ENCODE measurements at places on chromosomes 3 and 15.

GRCh38 chr3:127908202-127908601, 6.8 kb upstream of the KBTBD12 start:
- DNase-seq, result no peak

DNA sequence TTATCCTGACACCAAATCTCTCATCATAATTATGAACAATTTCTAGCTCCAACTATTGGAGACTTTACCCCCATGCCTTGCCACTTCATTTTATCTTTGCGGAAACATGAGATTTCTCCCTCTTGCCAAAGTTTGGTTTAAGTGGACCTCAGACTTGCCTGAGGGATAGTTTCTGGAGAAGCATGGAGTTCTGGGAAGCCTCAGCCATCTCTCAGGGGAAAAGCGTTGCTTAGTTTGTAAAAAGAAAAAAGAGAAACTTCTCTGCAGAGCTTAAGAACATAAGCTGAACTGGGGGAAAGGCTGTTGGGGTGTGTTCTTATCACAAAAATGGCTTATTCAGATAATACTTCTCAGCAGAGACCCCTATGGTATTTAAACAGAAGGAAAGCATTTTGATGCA, 347.4 kb upstream of the ADAMTS9 start:
- no peak for DNase-seq

- no peak for DNase-seq
Measured at GRCh38 chr3:108548304-108548703, 37.9 kb upstream of the MYH15 start.

DNA sequence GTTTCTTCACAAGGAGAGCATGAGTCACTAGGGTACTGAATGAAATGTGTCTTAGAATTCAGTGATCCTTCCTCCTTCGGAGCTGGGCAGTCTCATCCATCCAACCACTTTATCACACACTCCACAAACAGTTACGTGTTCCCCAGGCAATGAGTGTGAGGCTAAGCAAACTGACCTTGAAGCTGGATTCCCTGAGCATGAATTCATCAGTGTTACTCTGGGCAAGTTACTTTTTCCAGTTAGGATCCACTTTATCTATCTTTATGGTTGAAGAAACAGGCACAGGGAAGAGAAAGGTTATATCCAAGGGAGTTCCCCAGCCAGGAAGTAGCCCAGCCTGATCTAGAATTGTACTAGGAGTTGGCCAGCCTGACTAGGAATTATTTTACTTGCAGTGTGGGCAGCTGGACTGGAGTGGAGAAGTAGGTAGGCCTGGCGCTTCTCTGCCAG, 17.1 kb upstream of the GCNT3 start:
- peak; percentile 97 for DNase-seq

GRCh38 chr3:70770650-70771049, 458.2 kb upstream of the MDFIC2 start:
- no peak for DNase-seq

- DNase-seq, result no peak
Measured at GRCh38 chr3:31546162-31546561, 13.4 kb downstream of the STT3B start.

GRCh38 chr3:197021729-197022404, 7.8 kb downstream of the MELTF start:
- DNase-seq, result no peak

DNA sequence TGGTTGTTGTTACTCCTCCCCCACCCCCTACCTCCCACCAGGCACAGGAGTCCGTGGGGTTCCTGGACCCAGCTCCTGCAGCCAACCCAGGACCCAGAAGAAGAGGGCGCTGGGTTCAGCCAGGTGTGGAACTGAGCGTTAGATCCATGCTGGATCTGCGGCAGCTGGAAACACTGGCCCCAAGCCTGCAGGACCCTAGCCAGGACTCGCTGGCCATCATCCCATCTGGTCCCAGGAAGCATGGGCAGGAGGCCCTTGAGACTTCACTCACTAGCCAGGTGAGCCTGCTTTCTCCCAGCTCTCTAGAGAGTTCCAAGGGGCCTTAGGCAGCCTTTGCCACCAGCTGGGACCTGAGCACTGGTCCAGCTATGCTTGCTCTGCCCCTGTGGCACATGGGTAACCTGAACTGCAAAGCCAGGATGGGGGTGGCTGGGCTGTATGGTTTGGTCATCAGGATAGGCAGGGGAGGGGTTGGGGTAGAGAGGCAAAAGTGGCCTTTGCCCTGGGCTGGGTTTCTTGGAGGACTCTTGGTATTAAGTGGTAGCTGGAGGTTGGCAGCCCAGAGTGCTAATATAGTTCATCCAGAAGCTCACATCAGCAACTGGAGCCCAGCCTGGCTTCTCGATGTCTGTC, 7.0 kb upstream of the JMJD7 start:
- no peak for DNase-seq

DNA sequence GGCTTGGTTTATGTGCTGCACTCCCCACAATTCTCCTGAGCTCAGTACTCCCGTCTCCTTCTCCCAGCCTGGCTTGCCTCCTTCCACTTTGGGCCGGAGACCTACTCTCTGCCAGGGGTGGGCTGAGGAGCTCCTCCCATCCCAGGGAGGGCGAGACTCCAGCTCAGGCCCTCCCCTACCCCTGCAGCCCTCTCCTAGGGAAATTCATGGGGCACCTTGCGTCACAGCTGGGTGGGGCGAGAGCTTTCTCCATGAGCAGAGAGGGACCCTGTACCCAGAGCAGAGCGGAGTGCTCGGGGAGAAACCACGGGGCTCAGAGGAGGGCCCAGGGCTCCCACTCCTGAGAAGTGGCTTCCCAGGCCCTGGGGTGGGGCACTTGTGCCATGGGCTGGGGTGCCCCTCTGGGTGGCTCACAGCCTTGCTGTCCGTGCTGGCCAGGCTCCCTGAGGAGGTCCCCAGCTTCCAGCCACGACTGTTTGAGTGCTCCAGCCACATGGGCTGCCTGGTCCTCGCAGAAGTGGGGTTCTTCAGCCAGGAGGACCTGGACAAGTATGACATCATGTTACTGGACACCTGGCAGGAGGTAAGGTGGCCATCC, 13.3 kb downstream of the VILL start:
- DNase-seq, result no peak

GRCh38 chr3:114217266-114217665, 20.1 kb downstream of the ZNF80 start:
- no peak for DNase-seq

DNA sequence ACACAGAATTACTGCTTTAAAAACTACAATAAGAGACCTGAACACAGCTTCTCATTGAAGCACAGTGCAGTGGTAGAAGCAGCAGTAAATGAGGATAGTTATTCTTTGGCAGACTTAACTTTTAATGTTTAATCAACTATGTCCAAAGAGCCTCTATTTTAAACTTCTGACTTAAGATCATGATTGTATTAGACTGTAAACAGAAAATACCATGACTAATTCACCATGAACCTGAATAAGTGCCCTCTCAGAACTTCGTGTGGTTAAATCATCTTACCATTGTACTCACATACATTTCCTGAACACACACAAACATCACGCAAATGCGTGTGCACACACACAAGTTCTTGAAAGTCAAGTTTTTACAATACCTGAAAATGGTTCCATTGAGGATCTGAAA, 13.9 kb downstream of the CEP152 start:
- peak; percentile 81 for DNase-seq

GRCh38 chr3:121956363-121956762, 62.2 kb downstream of the SLC15A2 start:
- DNase-seq, result no peak

- DNase-seq, result no peak
Measured at GRCh38 chr3:101828691-101829436, 20.4 kb upstream of the NFKBIZ start.

DNA sequence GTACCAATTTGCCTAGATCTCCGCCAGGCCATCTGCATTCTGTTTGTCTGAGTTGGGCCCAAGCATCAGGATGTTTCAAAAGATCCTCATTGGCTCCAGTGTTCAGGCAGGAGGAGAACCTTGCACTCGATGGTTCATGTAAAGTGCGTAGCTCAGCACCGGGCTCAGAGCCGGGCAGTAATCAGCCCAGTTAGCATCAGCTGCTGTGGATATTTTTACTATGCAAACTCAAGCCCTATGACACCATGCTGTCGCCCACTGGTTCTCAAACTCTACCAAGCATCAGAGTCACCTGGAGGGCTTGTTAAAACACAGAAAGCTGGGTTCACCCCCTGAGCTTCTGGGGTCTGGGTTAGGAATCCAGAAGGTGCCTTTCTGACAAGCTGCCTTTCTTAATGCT, 310.8 kb downstream of the SHQ1 start:
- no peak for DNase-seq

DNA sequence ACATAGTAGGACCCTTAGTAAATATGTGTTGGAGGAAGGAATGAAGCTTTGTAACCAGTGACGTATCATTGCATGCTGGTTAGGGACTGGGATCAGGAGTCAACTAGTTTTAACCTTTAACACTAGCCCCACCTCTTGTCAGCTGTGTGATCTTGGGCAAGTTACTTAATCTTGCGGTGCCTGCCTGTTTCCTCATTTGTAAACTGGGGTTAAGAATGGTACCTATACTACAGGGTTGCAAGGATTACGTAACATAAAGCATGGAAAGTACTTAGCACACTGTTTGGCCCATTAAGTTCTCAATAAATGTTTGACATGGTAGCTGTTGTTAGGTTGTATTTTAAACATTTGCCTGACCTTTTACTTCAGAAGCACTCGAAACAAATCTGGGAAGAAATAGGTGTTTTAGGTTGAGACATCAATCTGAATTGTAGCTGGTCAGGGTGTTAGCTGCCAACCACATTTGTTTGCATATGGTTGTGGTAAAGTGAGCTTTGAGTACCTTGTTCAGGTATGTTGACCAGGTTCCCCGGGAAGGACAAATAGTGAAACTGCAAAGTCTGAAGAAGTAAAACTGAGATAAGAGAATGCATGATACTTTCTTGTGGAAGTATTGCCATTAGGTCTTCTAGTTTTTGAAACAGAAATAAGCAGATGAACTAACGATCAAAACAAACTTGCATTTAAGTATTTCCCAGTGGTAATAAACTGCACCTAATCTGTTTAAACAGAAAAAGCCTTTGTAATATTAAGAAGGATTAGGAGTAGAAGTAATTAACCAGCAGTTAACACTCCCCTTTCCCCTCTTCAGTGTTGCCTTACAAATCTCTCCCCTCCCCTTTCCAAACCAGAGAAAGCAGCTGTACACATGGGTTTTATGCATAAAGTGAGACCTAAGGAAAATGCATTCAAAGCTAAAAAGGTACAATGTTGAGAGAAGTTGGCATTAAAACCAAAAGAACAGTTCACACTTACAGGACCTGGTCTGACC, 25.8 kb upstream of the SCAANT1 start:
- peak; percentile 14 for DNase-seq

GRCh38 chr15:25381579-25381978, 57.2 kb downstream of the UBE3A start:
- no peak for DNase-seq

DNA sequence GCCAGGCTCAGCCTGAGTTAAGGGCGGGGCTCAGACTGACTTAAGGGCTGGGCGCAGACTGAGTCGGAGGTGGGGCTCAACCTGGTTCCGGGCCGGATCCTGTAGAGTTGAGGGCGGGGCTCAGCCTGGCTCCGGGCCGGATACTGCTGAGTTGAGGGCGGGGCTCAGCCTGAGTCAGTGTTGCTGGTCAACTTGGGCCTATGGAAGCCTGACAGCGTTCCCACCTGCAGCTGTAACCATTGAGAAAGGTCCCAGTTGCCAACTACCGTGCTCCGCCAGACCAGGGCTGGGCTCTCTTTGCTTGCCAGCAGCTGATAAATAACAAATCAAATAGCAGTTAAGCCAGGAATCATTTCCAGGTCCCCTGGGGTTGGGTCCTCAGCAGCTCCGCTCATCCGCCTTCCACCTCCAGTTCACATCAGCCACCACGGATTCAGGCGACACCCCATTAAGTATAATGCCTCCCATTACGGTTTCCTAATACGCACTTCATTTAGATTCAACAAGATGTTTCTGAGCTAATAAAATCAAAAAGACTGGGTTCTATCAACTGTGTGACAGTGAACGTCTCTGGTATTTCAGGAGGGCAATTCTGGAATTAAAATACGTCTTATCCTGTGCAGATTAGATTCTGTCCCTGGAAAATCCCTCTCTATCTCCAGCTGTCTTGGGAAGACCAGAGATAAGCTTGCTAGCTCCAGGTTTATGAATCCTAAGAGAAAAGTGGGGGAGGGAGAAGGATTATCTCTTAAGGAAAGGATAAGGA, 7.3 kb downstream of the GRIP2 start:
- DNase-seq, result no peak

- no peak for DNase-seq
Measured at GRCh38 chr15:25678500-25678855, 184.6 kb downstream of the ATP10A start.

GRCh38 chr3:169818316-169818715, 5.6 kb upstream of the LRRC34 start:
- no peak for DNase-seq

- no peak for DNase-seq
Measured at GRCh38 chr15:90482124-90483011, 47.4 kb upstream of the CRTC3 start.

DNA sequence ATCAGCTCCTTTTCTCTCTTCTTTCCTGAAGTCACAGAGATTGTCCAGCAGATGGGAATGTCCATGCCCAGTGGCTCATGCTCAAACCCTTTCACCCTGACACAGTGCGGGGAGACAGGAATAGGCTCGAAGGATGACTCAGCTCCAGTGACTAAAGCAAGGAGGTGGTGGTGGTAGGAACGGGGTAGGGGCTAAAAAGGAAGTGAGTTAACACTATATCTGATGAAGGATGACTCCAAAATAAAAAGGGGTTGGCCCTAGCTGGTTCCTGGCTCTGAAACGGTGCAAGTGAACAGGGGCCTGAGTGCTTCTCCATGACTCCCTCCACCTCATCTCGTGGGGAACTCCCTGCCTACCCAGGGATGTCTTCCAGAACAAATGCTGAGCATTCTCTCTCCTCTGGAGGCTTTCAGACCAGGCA, 167.4 kb upstream of the LPP start:
- DNase-seq, result peak; percentile 81

DNA sequence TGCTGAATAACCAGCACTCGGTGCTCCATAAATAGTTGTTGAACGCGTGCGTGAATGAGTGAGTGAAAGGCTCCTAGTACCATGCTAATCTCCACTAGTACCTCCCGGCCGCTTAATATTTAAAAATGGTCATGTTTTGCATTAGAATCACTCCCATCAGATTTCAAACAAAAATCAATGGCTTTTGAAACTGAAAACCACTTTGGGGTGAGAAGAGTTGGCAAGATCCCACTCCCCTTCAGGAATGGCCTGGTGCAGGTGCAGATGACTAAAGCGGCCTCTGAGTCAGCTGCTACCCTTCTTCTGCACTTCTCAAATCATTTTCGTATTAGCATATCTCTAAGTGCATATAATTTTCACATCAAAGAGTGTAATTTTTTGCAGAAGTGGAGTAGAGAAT, 425.3 kb upstream of the PROK2 start:
- DNase-seq, result no peak

GRCh38 chr3:43098761-43099160, 7.1 kb downstream of the POMGNT2 start:
- no peak for DNase-seq

All from kidney epithelial cell (primary cell).